ENCODE measurements at places on chromosomes 6 and 20.

GRCh38 chr6:146146836-146147235 lies 118.0 kb downstream of the GRM1 start:
- DNase-seq, result no peak

DNA sequence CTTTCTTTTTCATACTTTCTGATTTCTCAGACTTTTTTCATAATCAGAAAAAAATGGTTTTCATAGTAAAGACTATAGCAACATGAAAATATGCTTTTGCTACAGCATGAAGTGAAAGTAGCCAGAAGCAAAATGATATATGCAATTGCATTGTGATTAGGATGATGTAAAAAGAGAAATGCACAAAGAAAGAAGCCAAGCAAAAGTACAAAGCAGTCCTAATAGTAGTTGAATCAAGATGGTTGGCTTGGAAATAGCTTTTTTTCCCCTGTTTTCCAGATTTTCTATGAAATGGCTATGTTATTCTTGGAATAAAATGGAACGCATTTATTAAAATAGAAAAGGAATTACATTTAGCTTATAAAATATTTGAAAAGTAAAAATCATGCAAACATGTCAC lies 77.3 kb downstream of the SEL1L2 start:
- no peak for DNase-seq

- no peak for DNase-seq
Observed at GRCh38 chr20:62650551-62651284, 8.4 kb downstream of the SLCO4A1 start.

- DNase-seq, result no peak
Observed at GRCh38 chr6:30463651-30464618, 25.4 kb upstream of the HLA-E start.

GRCh38 chr6:161838306-161839035 lies 564.6 kb upstream of the AGPAT4 start:
- DNase-seq, result no peak

GRCh38 chr6:17405944-17406245 lies 12.5 kb downstream of the CAP2 start:
- DNase-seq, result no peak

Data from activated naive CD4-positive, alpha-beta T cell treated with anti-CD3 and anti-CD28 coated beads, Interleukin-2, amount 50 U/mL, for 72 hours (primary cell).